ENCODE measurements at places on chromosomes 5 and 9.

GRCh38 chr9:87063871-87064270 lies 116.6 kb upstream of the GAS1 start:
- no peak for DNase-seq

- no peak for DNase-seq
Observed at GRCh38 chr9:119165131-119165530, 204.1 kb downstream of the BRINP1 start.

- no peak for DNase-seq
Observed at GRCh38 chr9:19136129-19136528, 8.8 kb upstream of the PLIN2 start.

GRCh38 chr9:33040792-33041431 lies 15.8 kb downstream of the DNAJA1 start:
- DNase-seq, result no peak

GRCh38 chr5:98994611-98995010 lies 65.8 kb upstream of the CHD1 start:
- DNase-seq, result no peak

GRCh38 chr9:83247732-83248131 lies 184.8 kb upstream of the RASEF start:
- no peak for DNase-seq

DNA sequence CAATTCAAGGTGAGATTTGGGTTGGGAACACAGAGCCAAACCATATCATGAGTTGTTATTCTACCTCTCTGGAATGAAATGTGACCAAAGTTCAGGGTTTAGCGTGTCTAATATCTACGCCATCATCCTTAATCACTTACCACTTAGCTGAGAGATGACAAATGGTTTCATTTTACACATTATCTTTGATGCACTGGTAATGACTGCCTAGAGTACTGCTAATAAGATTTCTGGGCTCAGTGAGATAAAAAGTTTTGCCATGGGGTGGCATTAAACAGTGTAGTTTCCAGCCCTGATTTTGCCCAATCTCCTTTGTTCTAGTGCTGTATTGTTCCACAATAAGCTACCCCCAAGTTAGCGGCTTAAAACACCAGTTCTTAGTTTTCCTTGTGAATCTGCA lies 367.2 kb downstream of the MLLT3 start:
- DNase-seq, result no peak

- no peak for DNase-seq
Observed at GRCh38 chr9:2634818-2635217, 13.2 kb downstream of the VLDLR start.

GRCh38 chr5:169029661-169030274 lies 271.2 kb downstream of the SLIT3 start:
- no peak for DNase-seq

- DNase-seq, result no peak
Observed at GRCh38 chr9:132037458-132037857, 42.2 kb downstream of the MED27 start.

DNA sequence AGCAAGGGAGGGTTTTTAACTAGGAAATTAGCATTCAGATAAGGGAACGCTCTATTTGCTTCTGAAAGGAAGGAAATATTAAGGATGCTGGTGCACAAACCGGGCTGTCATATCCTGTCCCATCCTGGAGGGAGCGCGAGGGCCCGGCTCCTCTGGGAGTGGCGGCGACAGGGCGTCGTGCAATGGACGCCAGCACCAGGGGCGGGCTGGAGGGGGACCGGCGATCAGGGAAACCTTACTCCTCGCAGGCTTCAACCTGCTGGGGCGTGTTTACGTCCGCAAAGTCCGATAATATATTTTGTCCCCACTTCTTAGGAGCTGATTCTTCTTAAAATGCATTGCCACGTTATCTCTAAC lies 197.1 kb upstream of the TBCA start:
- DNase-seq, result no peak

- no peak for DNase-seq
Observed at GRCh38 chr9:130407916-130408663, 36.7 kb upstream of the ASS1 start.

- DNase-seq, result no peak
Observed at GRCh38 chr9:116262448-116262847, 108.9 kb downstream of the PAPPA start.

DNA sequence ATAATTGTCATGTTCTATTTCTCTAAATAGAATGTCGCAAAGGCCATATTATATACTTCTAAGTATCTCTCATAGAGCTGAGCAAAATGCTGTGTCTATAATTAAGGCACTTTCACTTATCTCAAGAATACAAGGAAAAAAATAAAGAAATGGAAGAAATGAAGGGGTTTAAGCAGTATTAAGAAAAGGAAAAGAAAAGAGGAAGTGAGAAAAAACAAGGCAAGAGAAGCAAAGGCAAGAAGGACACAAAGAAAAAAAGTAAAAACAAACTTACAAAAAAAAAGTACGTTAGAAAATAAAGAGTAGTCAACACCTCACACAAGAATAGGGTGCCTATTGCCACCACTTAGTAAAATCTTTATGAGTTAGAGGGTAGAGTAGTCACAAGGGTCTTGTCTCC lies 506.2 kb downstream of the GABRG2 start:
- DNase-seq, result no peak

- no peak for DNase-seq
Observed at GRCh38 chr5:145908206-145908960, 28.0 kb upstream of the SH3RF2 start.

DNA sequence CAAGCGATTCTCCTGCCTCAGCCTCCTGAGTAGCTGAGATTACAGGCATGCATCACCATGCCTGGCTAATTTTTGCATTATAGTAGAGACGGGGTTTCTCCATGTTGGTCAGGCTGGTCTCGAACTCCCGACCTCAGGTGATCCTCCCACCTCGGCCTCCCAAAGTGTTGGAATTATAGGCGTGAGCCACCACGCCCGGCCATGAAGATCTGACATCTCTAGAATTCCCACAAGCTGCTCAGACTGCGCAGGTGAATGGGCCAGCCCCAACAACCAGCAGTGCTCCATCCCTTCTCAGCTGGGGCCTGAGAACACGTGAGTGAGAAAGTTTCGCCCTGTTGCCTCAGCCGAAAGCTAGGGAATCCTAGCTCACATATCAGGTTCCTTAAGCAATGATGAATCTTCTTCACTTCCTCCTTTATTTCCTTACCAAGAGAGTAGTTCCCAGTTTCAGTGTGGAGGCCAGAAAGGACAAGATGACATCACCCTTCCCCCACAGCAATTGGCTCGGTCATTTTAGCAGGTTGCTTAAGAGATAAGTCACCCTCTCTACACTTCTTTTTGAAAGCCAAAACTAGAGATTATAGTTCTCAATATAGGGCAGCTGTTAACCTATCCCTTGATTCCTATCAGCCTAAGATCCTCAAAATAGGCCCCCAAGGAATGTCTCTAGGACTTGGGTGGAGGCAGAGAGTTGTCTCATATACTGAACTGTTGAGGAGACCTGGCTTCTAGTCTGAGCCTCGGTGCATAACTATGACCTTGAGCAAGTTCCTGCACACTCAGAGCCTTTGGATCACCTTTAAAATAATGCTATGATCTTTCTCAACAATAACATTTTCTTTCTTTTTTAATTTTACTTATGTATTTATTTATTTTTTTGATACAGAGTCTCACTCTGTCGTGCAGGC lies 23.9 kb upstream of the PPP2CA start:
- no peak for DNase-seq

DNA sequence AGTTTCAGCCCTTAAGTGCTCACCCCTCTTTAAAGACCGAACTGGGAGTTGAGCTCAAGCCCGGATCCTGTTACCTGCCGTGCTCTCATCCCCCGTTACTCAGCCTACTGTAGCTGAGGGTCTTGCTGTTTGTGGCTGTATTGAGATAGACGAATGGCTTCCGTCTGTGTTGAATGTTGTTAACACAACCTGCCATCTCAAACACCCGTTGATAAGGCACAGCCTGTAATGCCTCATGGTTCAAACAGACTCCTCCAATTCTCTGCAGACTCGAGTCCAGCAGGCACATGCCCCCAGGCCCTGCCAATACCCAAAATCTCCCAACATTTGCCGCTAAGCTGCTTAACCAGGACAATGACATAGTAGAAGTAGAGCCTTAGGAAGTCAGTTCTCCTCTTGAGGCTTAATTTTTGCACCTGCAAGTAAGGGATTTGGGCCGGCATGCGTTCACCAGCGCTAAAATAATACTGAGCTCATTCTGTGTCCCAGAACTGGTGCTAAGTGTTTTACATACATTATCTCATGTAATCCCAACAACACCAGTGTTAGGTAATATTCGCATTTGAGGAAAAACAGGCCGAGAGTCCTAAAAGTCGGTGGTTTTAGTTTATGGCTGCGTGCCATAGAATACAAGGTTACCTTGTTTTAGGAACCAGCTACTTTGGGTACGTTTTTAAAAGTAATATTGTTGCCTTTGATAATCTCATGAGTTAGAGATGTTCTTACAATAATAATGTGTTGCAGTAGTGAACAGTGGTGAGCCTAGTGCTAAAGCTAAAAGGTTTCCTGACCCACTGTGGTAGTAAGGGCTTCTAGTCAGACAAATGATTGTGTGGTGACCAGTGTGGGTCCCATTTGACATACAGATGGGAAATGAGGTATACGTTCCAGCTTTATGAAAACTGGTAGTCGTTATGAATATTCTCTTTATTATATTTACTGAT lies 1.5 kb upstream of the RFX3 start:
- no peak for DNase-seq

DNA sequence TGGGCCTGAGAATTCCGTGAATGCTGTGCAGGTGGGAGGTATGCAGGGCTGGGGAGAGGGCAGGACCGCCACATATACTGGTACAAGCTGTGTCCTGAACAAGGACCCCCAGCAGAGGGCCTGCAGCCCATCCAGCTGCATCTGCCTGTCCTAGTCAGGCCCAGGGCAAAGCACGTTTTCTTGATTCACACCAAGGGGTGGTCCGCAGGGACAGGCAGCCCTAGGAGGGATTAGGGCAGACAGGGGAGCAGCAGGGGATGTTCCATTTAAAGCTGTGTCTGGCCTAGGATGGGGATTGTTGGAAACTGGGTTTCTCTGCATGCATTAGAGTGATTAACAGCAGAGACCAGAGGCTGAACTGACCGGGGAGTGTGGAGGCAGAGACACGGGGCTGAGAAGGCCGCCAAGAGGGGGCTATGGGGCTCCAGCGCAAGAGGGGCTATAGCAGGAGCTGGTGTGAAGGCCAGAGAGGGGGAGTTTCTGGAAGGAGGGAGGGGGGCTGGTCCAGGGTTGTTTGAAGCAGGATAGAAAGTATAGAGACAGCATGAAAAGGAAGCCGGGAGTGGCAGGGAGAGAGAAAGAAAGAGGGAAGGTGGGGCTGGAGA lies 2.7 kb downstream of the GRM6 start:
- no peak for DNase-seq

- DNase-seq, result no peak
Observed at GRCh38 chr5:115948091-115948534, 14.2 kb upstream of the LVRN start.

GRCh38 chr5:115594128-115595047 lies 7.9 kb downstream of the TICAM2 start:
- no peak for DNase-seq

DNA sequence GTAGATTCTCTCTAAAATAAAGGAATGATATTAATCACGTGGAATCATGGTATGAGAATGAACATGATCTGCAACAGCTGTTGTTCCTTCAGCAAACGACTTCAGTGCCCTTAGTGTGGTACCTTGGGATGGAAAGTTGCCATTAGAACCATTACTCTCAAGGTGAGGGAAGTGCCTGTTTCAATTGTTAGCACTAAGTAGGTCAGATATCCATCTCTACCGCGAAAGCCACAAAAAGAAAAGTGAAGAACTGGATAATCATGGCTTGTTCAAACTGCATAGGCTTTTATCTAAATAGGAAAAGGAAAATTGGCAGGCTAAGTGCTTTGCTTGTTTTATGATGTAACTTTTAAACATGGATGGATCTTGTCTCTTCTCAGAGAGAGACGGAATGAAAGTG lies 380.7 kb downstream of the MRPS30 start:
- DNase-seq, result no peak

GRCh38 chr9:125088752-125089151 lies 54.6 kb downstream of the SCAI start:
- no peak for DNase-seq

GRCh38 chr5:14228219-14228618 lies 85.1 kb downstream of the TRIO start:
- DNase-seq, result no peak
